ENCODE measurements at places on chromosomes 2 and 18.
A peak's percentile ranks its signal among the peaks of the same experiment; 100 is the strongest.

- DNase-seq = no peak
Measured at GRCh38 chr2:239824046-239824694, 201.0 kb downstream of the NDUFA10 start.

DNA sequence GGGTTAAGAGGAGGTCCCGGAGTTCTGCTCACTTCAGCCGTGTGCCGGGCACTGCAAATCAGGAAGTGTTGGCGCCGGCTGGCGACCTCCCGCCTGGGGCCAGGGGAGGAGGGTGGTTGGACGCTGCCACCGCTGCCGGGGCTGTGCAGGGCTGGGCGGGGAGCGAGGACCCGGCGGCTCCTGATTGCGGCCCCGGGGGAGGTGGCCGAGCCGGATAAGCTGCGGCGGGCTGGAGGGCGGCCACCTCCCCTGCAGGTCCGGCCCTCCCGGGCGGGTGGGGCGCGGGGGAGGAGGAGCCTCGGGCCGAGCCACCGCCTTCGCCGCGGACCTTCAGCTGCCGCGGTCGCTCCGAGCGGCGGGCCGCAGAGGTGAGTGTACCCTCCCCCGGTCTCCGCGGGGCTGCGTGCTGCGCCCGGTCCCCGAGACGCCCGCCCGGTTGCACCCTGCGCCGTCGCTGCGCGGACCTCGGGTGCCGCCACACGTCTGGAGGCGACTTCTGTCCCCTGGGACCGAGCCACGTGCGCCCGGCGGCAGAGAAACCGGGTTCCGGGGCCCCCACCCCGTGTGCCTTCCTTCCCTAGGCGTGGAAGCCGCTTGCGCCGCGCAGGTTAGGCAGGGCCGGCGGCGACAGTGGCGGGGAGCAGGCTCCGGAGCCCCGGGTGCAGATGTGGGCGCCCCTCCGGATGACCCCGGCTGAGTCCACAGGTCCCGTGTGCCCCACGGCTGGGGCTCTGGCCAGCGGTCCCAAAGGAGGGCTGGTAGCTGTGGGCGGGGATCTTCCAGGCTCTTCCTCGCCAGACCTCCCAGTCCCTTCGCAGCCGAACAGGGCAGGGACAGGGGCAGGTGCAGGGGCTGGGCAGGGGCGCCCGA, at the start of gene STEAP3:
Gene STEAP3 (plus strand): TSS at position 314 of the 870 bp plus-strand sequence. CDS start 7,179 bp downstream, outside the sequence.
- DNase-seq = peak; percentile 42

- DNase-seq = no peak
Measured at GRCh38 chr2:32838418-32838817, 108.3 kb upstream of the LTBP1 start.

GRCh38 chr2:228827056-228827700, 443.9 kb downstream of the PID1 start:
- DNase-seq = peak; percentile 13

GRCh38 chr2:86747711-86748639, 27.9 kb downstream of the RMND5A start:
- DNase-seq = peak; percentile 86

DNA sequence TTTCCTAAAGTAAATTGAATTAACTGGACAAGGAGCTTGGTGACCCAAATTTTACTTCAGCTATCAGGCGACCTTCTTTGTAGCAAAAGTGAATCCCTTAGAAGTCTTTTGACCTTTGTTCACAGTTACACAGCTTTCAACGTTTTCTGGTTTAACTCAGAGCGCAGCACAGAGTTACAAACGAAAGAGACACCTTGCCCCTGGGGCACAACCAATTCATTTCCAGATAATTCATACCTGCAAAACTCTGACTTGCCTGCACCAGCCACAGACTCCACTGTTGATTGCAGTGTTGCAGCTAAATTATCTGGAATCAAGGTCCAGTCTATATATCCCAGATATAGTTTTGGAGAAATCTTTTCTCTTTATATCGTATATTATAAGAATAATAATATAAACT, 358.6 kb upstream of the VWC2L start:
- DNase-seq = no peak

Data from fibroblast of skin of right quadriceps (primary cell).